ENCODE measurements at places on chromosomes 16 and 17.

- DNase-seq, result no peak
These were observed 9.8 kb downstream of the ELOB start for GRCh38 chr16:2767140-2767731.

GRCh38 chr16:19136549-19137196 lies 22.9 kb downstream of the ITPRIPL2 start:
- no peak for DNase-seq

DNA sequence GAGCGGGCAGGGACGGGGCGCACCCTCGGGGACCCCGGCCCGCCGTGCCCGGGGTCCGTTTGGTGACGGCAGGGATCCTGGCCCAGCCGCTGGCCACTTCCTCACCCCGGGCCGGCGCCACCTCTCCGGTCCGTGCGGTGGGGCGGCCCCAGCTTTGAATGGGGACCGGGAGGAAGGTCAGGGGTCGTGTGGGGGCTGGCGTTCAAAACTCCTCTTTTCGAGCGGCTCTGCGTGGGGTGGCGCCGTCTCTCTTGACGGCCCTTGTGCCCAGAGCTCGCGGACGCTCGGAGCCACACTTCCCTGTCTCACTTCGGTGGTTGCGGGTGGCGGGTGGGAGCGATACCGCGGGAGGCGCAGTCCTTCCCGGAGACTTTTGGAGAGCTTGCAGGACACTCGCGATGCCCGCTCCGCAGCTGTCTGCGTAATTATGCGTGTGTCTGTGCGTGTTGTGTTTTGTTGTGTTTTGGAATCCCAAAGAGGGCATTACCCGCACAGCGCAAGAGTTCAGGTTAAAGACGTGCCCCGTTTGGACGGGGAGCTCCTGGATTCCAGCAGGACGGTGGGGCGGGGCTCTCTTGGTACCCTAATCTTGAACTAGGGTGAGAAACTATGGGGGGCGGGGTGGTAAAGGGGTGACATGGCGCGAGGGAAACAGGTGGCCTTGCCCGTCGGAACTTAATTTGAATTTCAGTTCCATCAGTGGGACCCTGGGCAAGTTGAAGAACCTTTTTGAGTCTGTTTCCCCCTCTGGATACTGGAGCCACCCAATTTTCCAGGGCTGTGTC lies 637 bp downstream of the PLCG2 start:
- no peak for DNase-seq

- no peak for DNase-seq
These were observed 59.9 kb upstream of the GRIN2A start for GRCh38 chr16:10242097-10242496.

DNA sequence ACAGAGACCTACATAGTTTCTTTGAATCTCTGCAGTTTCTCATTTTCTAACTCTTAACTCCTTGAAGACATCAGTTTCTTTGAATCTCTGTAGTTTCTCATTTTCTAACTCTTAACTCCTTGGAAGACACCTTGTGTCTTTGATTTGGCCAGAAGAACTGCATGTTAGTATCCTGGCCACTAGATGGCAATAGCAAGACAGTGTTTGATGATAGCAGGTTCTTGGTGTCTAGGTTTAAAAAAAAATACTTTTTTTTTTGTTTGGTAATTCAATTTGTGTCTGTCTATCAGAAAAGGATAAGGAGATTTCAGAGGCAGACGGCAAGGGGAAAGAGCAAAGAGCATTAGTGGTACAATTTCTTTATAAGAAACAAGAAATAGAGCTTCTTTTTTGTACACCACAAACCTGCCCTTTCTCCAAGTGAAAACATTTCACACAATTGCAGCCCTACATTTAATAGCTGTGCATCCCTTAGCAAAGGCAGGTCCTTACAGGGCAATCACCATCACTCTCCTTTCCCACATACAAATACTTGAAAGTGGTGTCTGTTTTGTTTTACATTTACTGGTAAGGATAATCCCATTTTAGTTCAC lies 1324.9 kb upstream of the CDH8 start:
- peak; percentile 40 for DNase-seq

GRCh38 chr16:48188449-48189102 lies 32.8 kb upstream of the ABCC12 start:
- DNase-seq, result peak; percentile 96

GRCh38 chr17:76757256-76757655 lies 19.3 kb downstream of the MFSD11 start:
- no peak for DNase-seq

DNA sequence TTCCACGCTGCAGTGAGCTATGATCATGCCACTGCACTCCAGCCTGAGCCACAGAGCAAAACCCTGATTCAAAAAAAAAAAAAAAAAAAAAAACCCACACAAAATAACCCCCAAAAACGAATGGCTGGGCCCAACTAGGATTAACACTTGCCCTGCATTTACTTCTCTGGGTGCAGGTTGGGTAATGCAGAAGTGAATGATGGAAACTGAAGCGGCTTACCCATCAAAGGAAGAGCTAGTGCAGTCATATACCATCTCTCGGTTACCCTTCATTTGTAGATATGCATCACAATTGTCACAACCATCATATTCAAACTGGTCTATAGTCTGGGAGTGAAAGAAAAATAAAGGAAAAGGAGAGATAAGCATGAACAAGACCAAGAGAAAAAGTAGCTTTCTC lies 819 bp downstream of the SUPT4H1 start:
- no peak for DNase-seq

DNA sequence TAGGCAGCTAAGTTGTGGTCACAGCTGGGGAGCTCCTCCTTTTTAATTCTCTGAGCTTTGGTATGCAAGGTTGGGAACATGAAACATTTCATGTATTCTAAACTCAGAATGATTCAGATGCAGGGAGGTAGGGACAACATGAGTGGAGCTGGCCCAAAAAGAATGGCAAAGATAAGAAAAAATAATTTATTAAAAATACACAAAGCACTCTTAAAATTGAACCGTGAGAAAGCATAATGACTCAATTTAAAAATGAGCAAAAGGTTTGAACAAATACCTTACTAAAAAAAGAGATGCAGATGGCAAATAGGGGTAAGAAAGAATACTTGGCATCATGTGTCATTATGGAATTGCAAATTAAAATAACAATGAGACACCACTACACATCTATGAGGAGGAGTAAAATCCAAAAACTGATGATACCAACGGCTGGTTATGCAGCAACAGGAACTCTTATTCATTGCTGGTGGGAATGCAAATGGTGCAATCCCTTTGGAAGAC lies 175.6 kb upstream of the IRX3 start:
- no peak for DNase-seq
